Common myeloid progenitor, CD34-positive (primary cell): ENCODE measurements at places on chromosomes 2 and 18.

DNA sequence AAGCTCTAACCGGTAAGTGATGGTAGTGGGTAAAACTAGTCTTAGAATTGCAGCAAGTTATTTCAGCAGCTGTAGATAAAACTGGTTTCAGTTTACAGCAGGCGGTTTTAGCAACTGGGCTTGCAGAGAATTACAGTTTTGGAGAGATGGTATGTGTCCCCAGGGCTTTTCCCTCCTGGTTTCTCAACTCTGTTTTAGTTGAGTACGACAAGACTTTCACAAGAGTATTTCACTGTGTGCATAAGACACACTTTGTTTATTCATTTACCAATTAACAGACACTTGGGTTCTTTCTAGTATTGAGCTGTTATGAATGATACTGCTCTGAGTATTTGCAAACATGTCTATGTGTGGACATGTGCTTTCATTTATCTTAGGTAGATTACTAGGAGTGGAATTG, 65.6 kb upstream of the RFX8 start:
- no peak for DNase-seq

- no peak for DNase-seq
Observed at GRCh38 chr2:208669394-208669793, 262.8 kb downstream of the PTH2R start.

DNA sequence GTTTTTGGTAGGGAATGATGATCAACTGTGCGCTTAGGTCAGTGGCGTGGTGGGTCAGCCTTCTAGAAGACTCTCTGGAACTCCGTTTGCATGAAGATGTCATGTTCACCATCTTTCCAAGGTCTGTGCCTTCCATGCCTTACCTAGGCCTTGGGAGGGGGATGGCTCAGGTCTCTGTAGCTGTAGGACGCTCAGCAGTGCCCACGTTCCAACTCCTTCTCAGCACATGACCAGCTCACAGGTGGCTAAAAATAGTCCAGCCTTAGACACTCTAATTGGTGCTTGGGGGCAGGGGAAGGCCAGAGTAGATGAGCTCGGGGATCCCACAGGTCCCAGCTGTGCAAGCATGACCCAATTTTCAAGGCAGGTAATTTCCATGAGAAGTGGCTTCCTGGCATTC, 42.3 kb upstream of the TEX51 start:
- DNase-seq: no peak

- DNase-seq: no peak
Observed at GRCh38 chr18:47531717-47532116, 280.3 kb upstream of the SKOR2 start.

DNA sequence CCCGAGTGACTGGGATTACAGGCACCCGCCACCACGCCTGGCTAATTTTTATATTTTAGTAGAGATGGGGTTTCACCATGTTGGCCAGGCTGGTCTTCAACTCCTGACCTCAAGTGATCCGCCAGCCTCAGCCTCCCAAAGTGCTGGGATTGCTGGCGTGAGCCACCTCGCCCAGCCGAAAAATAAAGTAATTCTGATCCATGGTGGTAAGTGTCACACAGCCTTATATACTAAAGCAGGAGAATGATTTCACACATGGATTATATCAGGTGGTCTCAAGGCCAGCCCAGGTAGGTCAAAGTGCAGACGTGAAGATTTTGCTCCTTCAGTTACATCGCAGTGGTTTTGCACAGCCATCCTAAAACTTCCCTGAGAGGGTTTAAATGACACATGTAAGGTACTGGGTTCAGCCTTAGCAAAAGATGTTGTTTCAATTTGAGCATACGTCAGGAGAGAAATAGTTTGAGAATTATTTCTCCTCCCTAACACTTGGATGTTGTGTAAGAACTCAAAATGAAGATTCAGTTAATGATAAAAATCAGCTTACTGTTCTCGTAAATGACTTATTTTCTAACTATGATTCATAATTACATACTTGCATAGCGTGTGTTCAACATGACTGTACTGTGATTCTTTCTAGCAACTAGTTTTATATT, 93.0 kb upstream of the SLC39A10 start:
- DNase-seq: no peak

- DNase-seq: no peak
Observed at GRCh38 chr2:170229125-170229524, 51.2 kb downstream of the MYO3B start.

- DNase-seq: no peak
Observed at GRCh38 chr18:23570912-23571504, 15.3 kb downstream of the NPC1 start.

DNA sequence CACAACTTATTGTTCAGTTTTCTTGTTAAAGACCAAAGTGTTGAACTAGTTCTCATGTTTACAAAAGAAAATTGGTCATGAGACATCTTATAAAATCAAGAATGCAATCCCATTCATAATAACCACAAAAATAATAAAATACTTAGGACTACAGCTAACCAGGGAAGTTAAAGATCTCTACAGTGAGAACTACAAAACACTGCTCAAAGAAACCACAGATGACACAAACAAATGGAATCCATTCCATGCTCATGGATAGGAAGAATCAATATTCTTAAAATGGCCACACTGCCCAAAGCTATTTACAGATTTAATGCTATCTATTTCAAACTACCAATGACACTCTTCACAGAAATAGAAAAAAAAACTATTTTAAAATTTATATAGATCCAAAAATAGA, 1354.8 kb upstream of the CDH2 start:
- DNase-seq: no peak

DNA sequence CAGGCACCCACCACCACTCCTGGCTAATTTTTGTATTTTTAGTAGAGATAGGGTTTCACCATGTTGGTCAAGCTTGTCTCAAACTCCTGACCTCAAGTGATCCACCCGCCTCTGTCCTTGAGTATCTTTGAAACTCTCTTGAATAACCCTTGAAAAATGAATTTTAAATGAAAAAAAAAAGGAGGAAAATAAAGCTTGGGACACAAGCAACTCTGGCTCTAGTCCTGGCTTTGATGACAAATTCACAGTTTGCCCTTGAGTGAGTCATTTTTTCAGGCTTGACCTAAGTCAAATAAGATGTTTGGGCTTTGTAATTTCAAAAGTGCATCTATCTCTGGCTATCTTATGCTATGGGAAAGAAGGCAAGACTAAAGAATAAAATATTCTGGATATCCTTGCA, 79.0 kb upstream of the TRIB2 start:
- DNase-seq: no peak
